ENCODE measurements at places on chromosomes 3 and 15.
A peak's percentile ranks its signal among the peaks of the same experiment; 100 is the strongest.

DNA sequence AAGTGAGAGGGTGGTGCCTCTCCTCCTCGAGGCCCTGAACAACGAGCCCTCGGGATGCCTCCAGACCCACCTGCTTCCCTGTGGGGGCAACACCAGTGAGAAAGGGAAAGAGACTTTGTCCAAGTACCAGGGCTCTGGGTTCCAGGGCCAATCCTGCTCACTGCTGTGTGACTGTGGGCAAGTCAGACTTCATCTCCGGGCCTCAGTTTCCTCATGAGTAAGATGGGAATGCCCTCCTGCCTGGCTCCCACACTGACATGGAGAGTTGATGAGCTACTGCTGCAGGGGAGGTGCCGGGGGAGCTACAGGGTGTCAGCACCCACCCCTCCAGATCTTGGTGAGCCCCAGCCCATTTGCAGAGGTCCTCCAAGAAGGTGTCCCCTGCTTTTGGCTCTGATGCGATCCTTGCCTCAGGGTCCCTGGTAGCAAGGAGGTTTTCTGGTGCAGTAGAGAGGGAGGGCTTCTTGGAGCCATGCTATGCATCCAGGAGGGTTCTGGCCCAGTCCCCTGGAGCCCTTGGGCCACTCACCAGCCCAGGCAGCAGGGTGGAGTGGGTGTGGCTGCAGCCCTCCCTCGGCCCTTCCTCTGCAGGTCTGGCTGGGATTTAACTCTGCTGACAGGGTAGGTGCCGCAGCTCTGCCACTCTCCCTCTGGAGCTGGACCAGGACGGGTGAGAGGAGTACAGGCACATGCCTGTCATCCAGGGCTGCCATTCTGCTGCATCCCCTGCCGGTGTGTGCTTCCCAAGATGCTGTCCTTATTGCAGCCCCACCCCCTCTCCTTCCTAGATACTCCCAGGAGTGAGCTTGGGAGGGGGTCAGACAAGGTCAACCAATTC is 26.9 kb downstream of the LOXL1 start:
- DNase-seq = no peak

- peak; percentile 51 for DNase-seq
Measured at GRCh38 chr3:50269977-50270413, 1.0 kb downstream of the SEMA3B start.

DNA sequence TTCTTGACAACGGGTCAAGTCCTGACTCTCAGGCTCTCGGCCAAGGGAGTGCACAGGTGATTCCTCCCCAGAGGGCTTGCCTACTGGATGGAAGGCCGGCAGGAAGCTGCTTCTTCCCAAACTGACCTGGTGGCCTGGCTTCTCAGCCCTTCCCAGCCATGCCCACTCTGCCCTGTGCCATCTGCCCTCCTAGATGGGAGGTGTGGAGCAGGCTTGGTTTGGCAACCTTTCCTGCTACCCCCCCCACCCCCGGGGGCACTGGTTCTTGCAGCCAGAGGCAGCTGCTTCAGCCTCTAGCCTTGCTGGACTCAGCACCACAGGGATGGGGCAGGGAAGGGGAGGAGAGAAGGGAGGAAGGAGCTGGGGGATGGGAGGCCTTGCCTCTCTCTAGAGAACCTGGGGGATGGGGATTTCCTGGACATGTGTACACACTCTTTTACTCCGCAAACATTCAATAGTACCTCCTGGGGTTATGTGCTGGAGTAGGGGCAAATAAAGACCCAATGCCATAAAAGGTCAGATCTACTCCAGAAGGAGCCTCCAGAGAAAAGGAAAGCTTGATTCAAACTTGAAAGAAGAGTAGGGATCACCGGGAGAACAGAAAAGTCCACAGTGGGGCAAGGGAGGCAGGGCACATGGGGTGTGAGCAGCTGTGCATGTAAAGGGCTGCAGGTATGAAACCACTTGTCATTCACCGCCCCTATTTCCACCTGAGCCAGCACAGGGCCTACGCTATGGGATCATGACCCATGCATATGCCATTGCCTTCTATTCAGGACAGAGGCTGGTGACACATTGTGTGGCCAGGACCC is 4.2 kb upstream of the DAPK2 start:
- DNase-seq = peak; percentile 53

DNA sequence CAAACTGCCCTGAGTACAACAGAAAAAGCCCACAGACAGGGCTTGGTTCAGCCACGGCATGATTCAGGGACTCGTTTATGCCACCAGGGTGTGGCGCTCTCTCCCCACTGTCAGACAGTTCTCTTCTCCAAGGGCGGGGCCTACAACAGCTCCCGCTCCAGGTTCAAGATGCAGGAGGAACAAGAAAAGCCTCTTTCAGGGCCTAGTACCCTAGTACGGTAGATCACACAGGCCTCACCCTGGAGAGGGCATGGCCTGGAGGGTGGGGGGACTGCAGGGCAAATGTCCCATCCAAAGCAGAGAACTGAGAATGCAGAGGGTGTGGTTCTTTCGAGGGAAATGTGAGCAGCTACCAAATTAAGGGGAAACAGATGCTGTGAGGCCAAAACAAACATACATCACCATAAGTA is 12.0 kb downstream of the MESD start:
- DNase-seq = peak; percentile 68

GRCh38 chr3:144112036-144112435 is 140.4 kb downstream of the DIPK2A start:
- no peak for DNase-seq

GRCh38 chr3:59850417-59850816 is 800.6 kb upstream of the CFAP20DC start:
- DNase-seq = no peak

GRCh38 chr3:110479731-110480130 is 591.9 kb upstream of the NECTIN3 start:
- no peak for DNase-seq

DNA sequence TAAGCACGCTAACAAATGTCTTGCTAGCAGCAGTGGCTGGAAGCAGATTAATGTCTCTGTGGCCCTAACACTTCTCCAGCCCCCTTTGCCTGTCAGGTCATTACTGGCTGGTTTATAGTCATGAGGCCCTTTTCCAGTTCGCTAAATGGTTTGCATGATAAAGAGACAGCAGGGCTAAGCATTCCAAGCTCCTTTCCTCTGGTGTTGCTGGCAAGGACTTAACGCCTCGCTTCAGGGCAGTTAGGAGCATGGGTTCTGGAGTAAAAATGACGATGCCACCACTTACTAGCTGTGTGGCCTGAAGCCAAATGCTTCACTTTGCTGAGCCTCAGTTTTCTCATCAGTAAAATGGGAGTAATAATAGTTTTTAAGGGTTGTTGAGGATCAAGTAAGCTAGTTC is 185.9 kb downstream of the MEGF11 start:
- DNase-seq = no peak

DNA sequence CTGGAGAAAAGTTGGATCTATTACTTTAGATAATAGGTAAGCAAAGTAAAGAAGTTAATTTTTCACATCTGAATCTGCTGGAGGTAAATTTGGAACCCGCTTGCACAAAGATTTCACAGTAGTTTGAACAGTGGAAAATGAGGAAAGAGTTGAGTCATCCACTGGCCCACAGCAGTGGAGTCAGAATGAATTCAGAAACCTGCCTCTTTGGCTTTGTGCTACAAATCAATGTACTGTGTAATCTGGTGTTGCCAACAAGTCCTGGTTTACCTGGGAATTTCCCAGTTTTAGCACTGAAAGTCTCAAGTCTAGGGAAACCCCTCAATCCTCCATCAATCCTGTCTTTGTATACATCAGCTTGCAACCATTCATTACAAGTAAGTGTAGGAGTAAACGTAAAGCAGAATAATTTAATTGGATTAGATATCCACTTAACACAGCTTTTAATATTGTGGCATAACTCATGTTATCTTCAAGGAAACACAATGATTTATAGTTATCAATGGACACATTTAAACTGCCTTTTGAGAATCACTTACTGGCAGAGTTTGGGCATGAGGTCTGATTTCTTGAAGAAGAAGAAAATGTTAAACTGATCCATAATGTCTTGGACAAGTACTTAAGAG is 100.6 kb downstream of the DCLK3 start:
- DNase-seq = no peak

GRCh38 chr3:55558316-55558715 is 71.2 kb upstream of the WNT5A start:
- no peak for DNase-seq

DNA sequence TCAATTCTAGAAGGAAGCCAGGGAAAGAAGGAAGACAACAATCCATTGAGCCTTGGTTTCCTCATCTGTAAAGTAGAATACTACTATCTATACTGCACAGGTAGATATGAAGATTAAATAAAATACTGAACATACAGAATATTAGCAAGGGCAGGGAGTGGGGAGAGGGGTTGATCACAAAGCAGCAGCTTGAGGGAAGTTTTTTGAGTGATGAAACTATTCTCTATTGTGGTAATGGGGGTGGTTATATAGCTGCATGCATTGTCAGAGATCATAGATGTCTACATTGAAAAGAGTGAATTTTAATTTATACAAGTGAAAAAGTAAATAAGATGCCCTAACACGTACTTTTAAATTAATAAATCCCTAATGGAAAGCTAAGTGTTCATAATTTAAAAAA is 242.6 kb upstream of the LRTM1 start:
- DNase-seq = no peak

- DNase-seq = no peak
Measured at GRCh38 chr15:80105595-80105994, 46.1 kb downstream of the ZFAND6 start.

GRCh38 chr3:100436951-100437350 is 35.6 kb downstream of the LNP1 start:
- DNase-seq = no peak

DNA sequence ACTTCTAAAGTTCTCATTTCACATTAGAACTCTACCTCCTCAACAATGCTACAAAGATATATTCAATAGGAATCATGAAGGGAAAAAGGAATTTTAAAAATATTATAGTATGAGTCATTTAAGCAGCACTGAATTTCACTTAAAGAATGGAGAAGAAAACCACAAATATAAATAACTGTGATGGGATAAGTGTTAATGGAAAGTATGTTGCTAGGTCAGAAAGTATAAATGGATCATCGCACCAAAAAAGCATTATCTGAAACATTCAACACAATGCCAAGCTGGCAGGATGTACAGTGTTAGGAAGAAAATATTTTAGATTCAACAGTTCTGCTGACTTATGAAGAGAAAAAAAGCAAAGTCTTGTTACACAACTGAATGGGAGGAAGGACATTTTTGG is 101.4 kb downstream of the TFG start:
- DNase-seq = no peak

- DNase-seq = no peak
Measured at GRCh38 chr3:42730294-42730693, 27.7 kb upstream of the HHATL start.

DNA sequence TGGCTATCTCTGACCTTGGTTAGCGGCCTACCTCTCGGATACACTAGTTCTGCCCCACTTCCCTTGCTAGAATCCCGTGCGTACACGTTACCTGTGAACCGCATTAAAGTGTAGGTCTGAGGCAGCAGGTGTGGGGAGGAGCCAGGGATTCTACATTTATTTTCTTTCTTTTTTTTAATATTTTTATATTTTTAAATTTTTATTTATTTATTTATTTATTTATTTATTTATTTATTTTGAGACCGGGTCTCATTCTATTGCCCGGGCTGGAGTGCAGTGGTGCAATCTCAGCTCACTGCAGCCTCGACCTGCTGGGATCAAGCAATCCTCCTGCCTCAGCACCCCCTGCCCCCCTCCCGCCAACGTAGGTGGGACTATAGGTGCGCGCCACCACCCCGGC is 60.9 kb upstream of the NR2E3 start:
- no peak for DNase-seq

- DNase-seq = no peak
Measured at GRCh38 chr3:142507241-142507640, 59.4 kb upstream of the XRN1 start.

DNA sequence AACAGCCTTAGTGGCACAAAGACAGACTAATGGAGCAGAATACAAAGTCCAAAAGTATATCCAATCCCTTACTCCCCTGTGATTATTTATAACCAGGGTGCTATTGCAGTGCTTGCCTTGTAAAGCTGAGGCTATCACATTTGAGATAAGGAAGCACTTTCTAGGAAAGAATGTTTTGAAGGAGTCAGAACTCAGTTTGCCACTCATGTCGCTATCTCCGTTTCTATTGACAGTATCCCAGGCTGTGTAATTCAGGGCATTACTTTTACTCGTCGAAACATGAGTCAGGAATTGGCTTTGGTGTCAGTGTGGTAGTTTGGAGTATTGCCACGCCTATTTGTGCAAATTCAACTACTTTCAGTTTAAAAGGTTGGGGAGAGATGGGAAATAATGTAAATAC is 78.4 kb downstream of the FBXL2 start:
- peak; percentile 68 for DNase-seq

GRCh38 chr3:170523248-170523647 is 62.6 kb downstream of the SLC7A14 start:
- DNase-seq = no peak

DNA sequence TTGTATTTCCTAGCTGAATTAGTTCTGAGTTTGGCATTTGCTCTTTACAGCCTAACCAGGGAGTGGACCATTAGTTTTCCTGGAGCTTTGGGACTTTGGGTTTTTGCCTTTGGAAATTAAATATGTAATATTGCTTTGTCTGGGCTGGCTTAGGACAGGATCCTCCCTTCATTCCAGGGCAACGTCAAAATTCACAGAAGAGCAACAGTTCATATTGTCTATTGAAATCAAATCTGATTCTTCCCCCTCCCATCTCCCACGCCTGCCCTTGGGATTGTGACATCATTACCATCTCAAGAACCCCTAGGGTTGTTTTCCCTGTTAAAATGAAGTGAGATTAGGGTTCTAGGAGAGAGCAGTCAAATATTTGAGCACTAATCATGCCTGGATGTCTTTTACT is 194.1 kb downstream of the ROBO2 start:
- DNase-seq = no peak

GRCh38 chr3:65734382-65734781 is 304.3 kb downstream of the MAGI1 start:
- no peak for DNase-seq

DNA sequence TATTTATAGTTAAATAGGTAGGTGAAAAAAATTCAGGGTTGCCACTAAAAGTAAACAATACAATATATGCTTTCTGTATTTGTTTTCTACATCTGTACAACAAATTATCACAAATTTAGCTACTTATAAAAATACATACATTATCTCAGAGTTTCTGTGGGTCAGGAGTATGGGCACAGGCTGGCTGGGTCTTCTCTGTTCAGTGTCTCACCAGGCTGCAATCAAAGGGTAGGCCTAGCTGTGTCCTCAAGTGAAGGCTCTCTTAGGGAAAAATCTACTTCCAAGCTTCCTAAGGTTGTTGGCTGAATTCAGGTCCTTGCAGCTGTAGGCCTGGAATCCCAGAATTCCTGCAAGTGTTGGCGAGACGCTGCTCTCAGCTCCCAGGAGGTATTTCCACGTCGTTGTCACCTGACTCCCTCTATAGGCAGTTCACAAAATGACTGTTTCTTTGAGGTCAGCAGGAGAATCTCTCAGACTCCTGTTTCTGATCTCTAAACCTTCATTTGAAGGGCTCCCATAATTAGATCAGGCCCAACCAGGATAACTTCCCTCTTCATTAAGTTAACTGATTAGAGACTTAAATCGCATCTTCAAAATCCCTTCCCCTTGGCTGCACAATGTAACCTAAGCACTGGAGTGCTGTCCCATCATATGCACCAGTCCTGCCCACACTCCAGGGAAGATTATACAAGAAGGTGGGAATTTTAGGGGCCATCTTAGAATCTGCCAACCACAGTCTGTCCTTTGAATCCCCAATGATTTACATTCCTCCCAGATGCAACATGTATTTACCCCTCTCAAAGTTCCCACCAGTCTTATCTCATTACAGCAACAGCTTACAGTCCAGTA is 296.6 kb downstream of the SUCLG2 start:
- DNase-seq = peak; percentile 73

GRCh38 chr3:20975188-20975651 is 775.8 kb downstream of the ZNF385D start:
- no peak for DNase-seq

GRCh38 chr3:106172780-106173179 is 304.0 kb upstream of the CBLB start:
- DNase-seq = no peak

Data from hepatocyte (in vitro differentiated cells).